H9 (cell line): ENCODE measurements at places on chromosomes 7 and 10. TPM values are rescaled to one million over a fixed set of nuclear protein-coding genes. Genes with fewer than 3 reads are reported as not detected.

DNA sequence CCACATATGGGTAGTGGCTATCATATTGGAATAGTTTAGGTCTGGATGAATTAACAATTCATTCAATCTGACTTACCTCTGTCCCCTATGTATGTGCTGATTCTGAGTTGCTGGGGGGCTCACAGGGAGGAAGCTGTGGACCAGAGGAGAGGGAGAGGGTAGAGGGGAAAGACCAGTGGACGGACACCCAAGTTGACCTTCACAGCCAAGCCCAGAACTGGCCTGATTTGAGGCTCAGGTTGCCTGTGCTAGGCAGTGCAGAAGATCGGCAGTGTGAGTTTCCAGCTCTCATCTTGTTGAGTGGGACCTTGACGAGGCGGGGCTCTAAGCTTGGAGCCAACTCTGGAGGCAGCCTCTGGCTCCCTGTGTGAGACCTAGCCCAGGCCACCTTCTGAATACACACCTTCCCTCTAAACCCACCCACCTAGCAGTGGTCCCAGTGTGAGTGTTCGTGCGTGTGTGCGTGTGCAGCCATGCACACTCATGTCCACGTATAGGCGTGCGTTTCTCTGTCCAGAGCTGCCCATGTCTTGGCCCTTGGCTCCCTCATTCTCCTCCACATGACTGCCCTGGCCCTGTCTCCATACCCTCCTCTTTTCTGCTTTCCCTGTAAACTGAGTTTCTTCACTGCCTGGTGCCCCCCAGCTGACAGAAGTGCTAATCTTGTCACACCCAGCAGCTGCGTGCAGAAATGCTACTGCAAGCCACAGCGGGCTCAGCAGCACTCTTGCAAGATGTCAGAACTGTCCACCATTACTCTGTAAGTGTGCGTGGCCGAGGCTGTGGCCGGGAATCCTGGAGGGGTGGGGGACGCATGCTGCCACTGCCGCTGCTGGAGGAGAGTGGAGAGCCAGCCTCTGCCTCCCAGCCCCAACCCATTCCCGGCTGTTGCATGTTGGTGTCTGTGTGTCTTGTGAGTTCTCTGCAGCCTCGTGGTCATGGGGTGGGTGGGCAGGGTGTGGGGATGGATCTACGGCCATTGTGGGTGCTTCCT, 47.6 kb downstream of the ADCYAP1R1 start:
- H3K36me3 ChIP-seq = no peaks in the 10 kb centered on the region
- H3K4me3 ChIP-seq = no peak overlapping the region
- H3K27me3 ChIP-seq = no peaks in the 10 kb centered on the region

- no peaks in the 10 kb centered on the region for H3K4me1 ChIP-seq
- H3K27me3 ChIP-seq = no peaks in the 10 kb centered on the region
- H3K27ac ChIP-seq = no peak overlapping the region
- peak overlapping the region; percentile 90 for H3K4me3 ChIP-seq
Measured at GRCh38 chr10:28302012-28302637, 739 bp downstream of the MPP7 start.

GRCh38 chr10:90587081-90587491, 270.8 kb downstream of the HTR7 start:
- no peak for DNase-seq
- H3K27ac ChIP-seq = no peak overlapping the region
- H3K4me3 ChIP-seq = no peak overlapping the region
- H3K4me1 ChIP-seq = no peaks in the 10 kb centered on the region
- no peaks in the 10 kb centered on the region for H3K27me3 ChIP-seq
- H3K36me3 ChIP-seq = no peaks in the 10 kb centered on the region

Gene PNLIP
- total RNA-seq = not detected in 2 replicates

DNA sequence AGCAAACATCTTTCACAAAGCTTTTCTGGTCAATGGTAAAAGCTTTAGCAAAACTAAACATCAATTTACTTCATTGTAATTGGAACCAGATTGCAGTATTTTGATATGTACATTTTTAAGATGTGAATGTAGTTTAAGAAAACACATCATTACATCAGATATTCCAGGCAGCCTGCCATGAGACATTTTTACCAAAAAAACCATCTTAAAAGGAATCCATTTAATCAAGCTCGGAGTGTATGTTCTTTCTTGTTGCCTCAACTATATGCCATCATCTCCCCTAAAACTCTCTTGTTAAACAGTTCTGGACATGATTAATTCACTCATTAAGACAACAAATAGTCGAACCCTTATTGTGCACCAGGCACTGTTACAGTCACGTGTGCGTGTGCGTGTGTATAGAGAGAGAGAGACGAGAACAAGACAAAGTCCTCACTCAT, 97.5 kb downstream of the UBE2H start:
- no peaks in the 10 kb centered on the region for H3K27me3 ChIP-seq
- no peak overlapping the region for H3K4me3 ChIP-seq
- peaks cover 3% of the 10 kb centered on the region; the same call in 1 of the 2 replicates for H3K4me1 ChIP-seq
- no peak overlapping the region for H3K27ac ChIP-seq
- H3K36me3 ChIP-seq = peaks cover 6% of the 10 kb centered on the region

DNA sequence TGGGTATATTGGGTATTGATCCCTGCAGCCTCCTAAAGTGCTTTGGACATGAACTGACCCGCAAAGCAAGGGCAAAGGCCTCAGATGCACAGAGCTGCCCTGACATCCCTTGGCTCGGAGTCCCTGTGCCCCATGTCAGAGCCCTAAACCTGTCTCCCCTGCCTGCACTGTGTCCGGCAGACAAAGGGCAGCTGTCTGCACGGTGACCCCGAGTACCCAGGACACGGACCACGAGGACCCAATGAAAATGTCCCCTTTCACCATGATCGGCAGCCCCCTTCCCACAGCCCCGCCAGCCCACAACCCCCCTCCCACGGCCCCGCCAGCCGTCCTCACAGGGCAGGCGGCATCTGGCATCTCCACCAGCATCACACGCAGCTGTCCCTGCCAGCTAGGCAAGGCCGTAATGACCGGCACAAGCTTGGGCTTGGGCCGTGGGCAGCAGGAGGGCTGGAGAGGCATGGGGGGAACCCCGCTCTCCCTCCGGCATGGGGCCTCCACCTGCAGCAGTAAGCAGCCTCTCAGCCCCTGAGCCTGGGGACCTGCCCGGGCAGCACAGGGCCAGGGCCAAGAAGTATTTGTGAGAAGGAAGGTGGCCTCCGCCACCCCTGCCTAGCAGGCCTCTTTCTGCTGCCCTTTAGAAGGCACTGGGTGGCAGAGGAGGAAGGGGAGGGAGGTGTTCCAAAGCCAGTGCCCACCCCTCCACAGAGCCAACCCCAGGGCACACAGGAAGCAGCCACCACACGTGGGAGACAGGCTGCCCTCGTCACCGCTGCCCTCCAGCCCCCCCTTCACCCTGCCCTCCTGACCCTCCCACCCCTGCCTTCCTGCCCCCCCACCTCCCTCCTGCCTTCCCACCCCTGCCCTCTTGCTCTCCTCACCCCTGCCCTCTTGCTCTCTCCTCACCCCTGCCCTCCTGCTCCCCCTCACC, 10.1 kb downstream of the NUDT1 start:
- no peak overlapping the region for H3K4me3 ChIP-seq
- H3K36me3 ChIP-seq = peaks cover 38% of the 10 kb centered on the region
- DNase-seq = no peak
- H3K27ac ChIP-seq = no peak overlapping the region
- H3K4me1 ChIP-seq = no peaks in the 10 kb centered on the region

Gene CTNNA3
- total RNA-seq = 2.3 and 3.3 TPM in 2 replicates
